Suppressor macrophage treated with lipopolysaccharide for 4 hours (primary cell): ENCODE measurements at places on chromosomes 16 and 17.

GRCh38 chr16:86205521-86206245 lies 304.6 kb upstream of the FOXF1 start:
- no peak for DNase-seq

GRCh38 chr17:49730078-49730784 lies 22.5 kb upstream of the SLC35B1 start:
- no peak for DNase-seq

GRCh38 chr16:86052115-86052670 lies 153.2 kb downstream of the IRF8 start:
- no peak for DNase-seq

- DNase-seq, result no peak
Measured at GRCh38 chr17:77210331-77210730, 69.6 kb downstream of the SEC14L1 start.

- peak; percentile 22 for DNase-seq
Measured at GRCh38 chr17:41917679-41918313, 955 bp downstream of the ACLY start.

GRCh38 chr17:67013891-67014290 lies 30.5 kb upstream of the CACNG1 start:
- DNase-seq, result no peak

- DNase-seq, result no peak
Measured at GRCh38 chr17:80717720-80718083, 173.1 kb downstream of the RPTOR start.

- no peak for DNase-seq
Measured at GRCh38 chr17:17691468-17692263, 10.4 kb downstream of the RAI1 start.

GRCh38 chr17:43517161-43517560 lies 29.0 kb downstream of the ETV4 start:
- DNase-seq, result no peak

DNA sequence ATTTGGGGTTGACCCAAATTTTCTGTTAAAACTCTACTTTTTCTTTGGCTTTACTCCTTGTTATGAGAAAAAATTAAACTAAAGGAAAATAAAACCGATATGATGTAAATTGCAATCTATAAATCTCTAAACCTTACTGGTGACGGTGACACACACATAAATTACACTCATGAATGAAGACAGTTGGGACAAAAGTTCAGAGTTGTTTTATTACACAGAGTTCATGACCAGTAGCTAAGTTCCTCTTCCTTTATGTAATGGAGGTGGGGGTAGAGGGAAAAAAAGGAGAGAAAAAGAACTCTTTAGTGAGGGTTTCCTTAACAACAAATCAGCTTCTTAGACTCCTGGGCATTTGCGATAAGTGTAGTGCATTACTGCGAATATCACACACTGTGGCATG lies 220.7 kb downstream of the KCNJ2 start:
- DNase-seq, result no peak

- no peak for DNase-seq
Measured at GRCh38 chr16:11359370-11359769, 14.1 kb downstream of the RMI2 start.

DNA sequence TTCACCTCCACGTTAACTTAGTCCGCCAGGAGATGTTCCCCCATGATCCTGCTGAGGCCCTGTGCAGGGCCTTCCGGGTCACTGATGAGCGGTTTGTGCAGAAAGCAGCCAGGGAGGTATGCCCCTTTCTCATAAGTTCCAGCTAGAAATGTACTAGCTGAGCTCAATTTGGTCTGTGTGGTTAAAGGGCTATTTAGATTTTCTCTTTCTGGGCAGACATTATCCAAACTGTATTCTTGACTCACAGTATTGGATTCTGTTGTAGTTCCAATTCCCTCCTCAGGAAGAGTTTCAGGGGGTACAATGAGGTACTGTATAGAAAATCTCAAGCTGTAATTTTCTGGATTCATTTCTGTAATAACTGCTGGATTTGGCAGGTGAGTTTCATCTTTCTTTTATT lies 137.1 kb downstream of the TRIM37 start:
- DNase-seq, result no peak

DNA sequence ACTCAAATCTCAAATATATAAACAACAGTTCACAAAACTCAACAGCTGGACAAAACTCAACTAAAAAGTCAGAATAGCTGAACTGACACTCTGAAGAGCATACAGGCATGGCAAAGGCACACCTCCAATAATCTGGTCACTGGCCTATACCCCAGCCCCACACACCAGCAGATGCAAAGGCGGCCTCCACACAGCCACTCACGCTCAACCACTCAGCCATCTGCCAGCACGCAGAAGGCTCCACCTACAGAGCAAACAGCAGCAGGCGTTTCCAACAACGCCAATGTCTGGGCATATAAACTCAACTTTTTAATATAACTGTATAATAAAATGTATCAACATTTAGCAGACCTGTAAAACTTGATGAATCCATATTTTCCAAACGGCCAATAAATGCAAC lies 17.2 kb downstream of the USP7 start:
- no peak for DNase-seq

DNA sequence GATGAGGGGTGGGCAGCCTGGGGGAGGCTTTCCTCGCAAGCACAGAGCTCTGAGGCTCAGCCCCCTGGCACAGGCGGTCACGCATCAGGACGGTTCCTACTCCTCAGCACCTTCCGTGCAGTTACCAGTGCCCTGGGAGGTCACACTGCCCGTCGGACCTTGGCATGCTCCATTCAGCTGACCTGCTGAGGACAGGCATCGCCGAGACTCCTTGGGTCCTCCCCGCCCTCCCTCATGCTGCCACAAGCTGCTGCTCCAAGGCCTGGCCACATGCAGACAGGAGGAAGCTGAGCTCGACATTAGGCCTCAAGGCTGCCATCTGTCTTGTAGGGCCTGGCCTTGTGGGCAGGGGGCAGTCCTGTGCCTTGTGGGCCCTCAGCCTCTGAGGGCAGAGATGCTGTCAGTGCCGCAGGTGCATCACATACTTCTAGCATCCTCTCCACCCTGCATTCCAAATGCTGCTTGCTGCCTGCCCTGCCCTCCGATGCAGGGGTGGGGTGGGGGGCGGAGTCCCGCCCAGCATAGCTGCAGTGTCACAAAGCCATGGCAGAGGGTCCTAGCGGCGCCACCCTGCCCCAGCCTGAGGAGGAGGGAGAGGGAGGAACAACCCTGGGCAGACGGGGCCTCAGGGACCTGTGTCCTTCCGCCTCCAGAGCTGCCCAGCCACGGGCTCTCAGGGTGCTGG lies 9.3 kb downstream of the C16orf90 start:
- no peak for DNase-seq

DNA sequence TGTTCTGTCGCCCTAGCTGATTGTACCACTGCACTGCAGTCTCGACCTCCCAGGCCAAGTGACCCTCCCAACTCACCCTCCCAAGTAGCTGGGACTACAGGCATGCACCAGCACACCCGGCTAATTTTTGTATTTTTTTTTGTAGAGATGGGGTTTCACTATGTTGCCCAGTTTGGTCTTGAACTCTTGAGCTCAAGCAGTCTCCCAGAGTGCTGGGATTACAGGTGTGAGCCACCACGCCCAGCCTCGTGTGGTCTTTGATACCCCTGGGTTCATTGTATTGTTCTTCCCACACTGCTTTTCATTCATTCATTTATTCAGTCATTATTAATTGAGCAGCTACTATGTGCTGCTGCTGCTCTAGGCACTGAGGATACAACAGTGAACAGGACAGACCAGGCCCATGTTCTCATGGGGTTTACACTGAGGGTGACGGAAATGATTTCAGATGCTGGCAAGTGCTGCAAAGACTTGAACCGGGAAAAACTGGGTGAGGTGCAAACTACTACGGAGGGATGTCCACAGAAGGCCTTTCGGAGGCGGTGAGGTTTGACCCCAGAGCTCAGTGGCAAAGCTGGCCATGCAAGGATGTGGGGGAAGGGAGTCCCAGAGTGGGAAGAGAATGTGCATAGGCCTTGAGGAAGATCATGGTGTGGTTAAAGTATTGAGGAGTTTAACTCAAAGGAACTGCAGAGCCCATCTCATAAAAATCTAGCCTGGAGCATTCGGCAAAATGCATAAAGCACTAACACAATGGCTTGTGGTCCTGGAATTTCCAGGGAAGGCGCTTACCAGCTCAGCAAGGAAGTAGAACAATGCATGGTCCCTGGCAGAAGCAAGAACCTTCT lies 10.9 kb downstream of the ABCC1 start:
- DNase-seq, result no peak
